ENCODE measurements at places on chromosomes 13 and 19.

DNA sequence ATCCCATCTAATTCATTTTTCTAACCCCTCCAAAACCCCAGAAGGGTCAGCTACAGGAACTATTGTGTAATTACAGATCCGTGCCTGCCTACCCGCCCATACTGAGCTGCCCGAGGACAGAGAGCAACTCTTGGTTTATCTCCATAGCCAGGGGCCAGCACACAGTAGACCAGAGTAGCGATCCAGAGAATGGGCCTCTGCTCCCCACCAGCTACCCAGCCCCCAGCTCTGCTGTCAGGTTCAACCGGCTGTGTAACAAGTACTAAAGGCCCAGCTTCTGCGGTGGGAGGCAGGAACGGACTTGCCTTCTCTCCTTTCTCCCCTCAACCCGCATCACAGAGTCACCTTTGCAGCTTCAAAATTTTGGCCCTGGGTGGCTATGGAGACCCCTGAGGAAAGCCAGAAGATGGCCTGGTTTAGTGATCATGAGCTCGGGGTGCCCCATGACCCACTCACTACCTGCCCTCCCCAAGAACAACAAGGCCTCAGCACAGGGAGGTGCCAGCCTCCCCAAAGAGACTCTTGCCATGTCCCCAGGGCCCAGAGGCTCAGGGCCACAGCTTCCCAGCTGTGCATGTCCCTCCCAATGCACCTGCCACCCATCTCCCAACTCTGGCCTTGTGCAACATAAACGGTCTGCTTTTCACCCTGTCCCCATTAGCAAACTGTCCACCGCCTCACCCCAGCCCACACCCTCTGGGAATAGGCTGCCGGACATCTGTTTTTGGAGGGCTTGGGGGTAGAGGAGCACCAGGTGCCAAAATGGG lies 5.7 kb downstream of the CALM3 start:
- DNase-seq = no peak

DNA sequence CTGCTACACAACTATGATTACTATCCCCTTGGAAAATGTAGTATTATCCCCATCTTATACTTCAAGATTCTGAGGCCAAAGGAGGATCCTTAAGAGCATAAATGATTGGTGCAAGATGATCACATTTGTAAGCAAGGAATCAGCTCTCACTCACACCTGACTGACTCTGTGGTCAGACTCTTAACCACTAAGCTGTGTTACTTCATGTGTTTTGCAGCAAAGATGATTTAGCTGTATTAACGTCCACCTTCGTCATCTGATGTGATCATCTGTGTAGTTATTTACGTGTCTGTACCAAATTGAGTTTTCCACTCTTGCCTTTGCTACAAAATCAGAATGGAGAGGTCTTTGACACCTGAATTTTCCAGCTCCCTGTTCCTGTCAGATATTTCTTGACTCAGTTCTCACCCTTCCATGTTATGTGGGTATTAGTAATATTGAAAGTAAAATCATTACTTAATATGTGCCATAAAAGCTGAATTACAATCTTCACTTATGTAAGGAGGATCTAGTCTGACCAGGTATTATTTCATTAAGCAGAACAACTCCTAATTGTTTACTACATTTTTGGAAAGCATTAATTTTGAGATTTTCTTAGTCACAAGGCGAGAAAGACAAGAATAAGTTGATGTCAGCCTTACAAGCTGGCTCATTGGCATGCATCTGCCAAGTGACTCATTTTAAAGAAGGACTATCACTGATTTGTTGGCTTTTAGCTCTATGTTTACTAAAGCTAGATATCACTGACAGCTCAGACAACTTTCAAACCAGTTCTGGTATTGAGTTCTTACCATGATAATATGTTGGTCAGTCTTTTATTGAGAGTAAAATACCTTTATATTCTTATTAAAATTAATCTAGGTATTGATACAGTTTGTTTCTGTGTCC lies 1279.8 kb upstream of the PCDH9 start:
- DNase-seq = no peak

DNA sequence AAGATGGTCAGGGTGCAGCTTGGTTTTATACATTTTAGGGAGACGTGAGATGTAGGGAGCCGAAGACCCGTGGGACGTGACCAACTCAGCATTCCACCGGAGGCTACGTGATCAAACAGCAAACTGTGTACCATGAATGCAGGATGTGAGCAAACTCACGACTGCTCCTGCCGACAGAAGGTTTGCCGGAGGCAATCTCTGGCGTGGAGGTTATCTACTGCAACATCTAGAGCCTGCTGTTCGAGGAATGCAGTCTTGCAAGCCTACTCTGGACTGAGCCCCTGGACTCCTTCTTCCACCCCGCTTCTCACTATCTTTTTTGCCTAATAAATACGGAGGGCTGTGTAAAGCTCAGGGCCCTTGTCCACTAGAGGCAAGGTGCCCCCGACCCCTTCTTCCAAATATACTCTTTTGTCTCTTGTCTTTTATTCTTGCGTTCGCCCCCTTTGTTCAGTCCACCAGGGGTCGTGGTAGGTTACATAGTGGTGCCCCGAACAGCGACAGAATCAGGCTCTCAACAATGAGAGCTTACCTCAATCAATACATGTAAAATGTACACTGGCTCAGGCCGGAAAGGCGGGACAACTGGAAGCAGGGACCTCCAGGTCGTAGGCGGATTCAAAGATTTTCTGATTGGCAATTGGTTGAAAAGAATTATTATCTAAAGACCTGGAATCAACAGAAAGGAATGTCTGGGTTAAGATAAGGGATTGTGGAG lies 8.9 kb upstream of the OR1I1 start:
- DNase-seq = peak; percentile 18

- DNase-seq = no peak
Measured at GRCh38 chr13:114122127-114122511, 10.3 kb downstream of the RASA3 start.

DNA sequence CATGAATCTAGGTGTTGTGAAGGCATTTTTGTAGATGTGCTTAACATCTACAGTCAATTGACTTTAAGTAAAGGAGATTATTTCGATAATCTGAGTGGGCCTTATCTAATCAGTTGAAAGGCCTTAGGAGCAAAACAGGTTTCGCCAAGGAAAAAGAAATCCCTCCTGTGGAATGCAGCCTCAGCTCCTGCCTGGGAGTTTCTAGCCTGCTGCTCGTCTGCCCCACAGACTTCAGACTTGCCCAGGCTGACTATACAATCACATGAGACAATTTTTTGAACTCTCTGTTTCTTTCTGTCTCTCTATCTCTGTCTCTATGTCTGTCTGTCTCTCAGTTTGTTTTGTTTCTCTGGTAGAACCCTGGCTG lies 312.5 kb downstream of the OLFM4 start:
- no peak for DNase-seq

DNA sequence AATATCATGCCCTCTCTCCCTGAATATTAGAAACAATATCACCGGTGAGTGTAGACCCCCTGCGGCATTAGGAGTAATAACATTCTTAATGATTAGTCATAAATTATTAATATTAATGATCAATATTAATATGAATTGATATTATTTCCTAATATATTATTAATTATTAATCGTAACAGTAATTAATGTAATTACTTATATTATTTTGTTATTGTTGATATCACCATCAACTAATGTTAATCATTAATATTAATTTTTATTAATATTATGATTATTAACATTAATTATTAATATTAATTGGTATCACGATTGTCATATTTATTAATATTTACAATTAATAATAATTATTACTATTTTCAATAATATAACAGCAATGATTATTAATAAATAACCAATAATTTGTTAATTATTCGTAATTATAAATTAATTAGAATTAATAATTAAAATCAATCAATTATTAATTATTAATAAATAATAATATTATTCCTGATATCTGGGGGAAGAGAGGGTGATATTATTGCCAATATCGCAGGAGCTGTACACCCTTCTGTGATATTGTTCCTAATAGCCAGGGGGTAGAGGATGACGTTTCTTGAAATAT lies 528.8 kb upstream of the PCDH20 start:
- DNase-seq = no peak

- peak; percentile 78 for DNase-seq
Measured at GRCh38 chr13:76836311-76836710, 49.9 kb downstream of the KCTD12 start.

GRCh38 chr19:28575816-28576215 lies 637.1 kb downstream of the UQCRFS1 start:
- DNase-seq = no peak

- DNase-seq = no peak
Measured at GRCh38 chr13:112771139-112771876, 81.5 kb downstream of the ATP11A start.
